H9 (cell line): ENCODE measurements at places on chromosomes 7 and 10. TPM values are rescaled to one million over a fixed set of nuclear protein-coding genes. Genes with fewer than 3 reads are reported as not detected.
A peak's percentile ranks its signal among the peaks of the same experiment; 100 is the strongest.

DNA sequence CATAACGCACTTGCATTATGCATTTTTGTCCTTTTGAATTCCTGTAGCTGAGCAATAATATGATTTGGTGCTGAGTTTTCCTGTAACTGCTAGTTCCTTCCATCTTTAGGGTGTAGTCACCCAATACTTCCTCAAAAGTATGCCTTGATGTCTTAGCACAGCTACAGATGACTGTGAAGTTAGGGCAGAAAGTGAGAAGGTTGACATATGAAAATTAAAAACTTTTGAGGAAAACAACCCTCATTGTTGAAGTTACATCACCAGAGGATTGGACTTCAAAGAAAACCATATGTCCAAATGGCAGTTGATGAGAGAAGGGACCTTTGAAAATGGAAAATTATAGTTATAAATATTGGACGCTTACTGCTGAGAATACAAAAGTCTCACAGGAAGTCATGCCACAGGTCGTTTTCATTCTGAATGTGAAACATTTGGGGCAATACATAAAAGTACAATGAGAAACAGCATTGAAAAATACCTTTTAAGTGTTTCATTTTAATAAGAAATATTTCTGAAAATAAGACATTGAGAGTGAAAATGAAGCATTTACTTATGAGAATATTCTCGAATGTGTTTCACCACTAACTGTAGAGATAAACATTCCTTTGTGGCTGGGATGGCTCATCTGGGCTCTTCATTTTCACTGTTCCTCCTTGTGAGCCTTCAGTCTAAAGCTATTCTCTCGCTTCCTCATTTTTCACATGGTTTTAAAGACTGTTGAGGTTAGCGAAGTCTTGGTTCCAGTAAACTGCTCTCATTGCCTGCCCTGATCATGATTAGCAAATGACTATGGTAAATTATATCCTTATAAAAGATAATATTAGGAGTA is 61.4 kb upstream of the NME8 start:
- no peak for DNase-seq

GRCh38 chr10:28503114-28503513 is 29.8 kb upstream of the WAC start:
- no peak for DNase-seq

The GJD4 gene
- total RNA-seq, result not detected in 2 replicates

- no peak for DNase-seq
Observed at GRCh38 chr7:121369462-121369861, 26.6 kb downstream of the FAM3C start.

GRCh38 chr10:74988054-74988775 is 123.2 kb upstream of the SAMD8 start:
- DNase-seq, result no peak

- DNase-seq, result no peak
Observed at GRCh38 chr7:147523056-147523455, 1067.5 kb upstream of the C7orf33 start.

- DNase-seq, result no peak
Observed at GRCh38 chr10:133022776-133023100, 65.0 kb upstream of the ADGRA1 start.

The NXPH1 gene
- total RNA-seq, result 0.11 and 0.15 TPM in 2 replicates

GRCh38 chr7:22942191-22942590 is 71.7 kb downstream of the HYCC1 start:
- DNase-seq, result no peak

GRCh38 chr7:107049971-107050532 is 5.5 kb downstream of the PRKAR2B start:
- DNase-seq, result no peak

DNA sequence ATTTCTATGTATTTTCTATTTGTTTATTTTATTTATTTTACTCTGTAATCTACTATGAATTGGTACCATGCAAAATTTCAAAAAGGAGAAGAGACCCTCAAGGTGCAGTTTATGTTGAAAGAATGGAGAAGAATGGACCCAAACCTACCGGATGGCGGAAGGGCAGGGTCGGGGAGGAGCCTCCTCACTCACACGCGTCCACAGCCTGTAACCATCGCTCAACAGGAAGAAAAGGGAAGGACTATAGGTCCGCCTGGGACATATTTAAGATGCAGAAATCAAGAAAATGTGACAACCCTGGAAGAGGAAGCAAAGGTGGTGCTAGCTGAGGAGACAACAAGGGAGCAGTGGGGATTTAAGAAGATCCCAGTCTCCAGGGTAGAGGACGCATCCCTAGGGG is 158.4 kb downstream of the COBL start:
- no peak for DNase-seq

The NUTM2E gene
- total RNA-seq, result 0.11 TPM in 1 of 2 replicates, not detected in the other

- DNase-seq, result peak; percentile 75
Observed at GRCh38 chr7:98168181-98168903, 42.9 kb upstream of the BHLHA15 start.

- no peak for DNase-seq
Observed at GRCh38 chr10:131746785-131747184, 154.0 kb upstream of the PPP2R2D start.

DNA sequence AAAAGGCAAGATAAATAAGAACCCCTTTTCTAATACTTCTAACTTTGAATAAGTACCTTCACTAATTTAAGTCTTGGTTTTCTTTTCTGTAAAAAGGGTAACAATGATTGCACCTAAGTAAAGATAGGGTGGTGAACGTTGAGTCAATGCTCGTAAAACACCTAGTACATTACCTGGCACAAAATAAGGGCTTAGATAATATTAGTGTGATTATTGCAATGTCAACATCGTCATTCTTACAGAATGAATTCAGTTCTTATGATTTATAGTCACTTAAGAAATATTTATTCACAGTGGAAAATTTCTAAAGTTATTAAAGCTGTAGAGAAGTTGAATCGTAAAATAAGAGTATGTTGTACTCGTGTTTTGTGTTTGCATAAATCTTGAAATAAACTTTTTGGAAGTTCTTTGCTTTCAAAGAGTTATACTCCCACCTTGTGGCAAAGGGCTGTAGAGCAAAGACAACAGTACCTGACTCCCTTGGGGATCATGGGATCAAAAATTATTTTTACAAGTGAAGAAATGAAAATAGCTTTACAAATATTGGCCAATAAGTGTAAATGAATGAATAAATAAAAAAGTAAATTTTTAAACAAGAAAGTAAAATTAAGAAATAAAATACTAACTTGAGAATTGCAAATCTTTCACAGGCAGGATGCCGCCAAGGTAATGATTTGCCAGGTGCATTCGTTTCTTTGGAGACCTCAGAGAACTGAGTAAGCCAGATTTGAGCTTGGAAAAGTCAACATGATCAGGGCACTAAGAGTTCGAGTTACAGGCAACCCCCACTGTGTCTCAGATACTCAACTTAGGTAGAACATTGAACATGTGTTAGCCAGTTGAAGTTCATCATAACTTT is 285.8 kb upstream of the CACNA2D1 start:
- no peak for DNase-seq

The GFRA1 gene
- total RNA-seq, result 0.24 and 0.59 TPM in 2 replicates

- DNase-seq, result no peak
Observed at GRCh38 chr10:74063256-74063655, 65.3 kb downstream of the VCL start.

- no peak for DNase-seq
Observed at GRCh38 chr10:86225103-86225782, 141.4 kb downstream of the GRID1 start.

The CCDC7 gene
- total RNA-seq, result 1.1 and 1.6 TPM in 2 replicates

DNA sequence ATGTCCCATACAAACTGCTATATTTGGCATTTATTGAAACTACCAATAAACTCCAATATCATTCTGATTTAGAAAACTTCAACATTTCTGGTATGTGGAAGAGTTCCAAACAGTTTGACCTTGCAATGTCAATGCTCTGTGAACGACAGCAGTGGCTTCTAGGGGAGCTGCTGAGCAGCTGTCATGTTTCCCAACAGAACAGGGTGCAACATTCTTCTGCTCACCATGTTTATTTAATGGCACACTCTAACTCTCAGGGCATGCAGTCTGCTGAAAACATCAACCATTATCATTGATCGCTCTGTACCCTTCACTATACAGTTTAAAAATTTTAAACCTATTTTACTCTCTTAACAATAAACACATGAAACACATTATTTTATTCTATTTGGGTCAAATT is 25.9 kb downstream of the LMOD2 start:
- no peak for DNase-seq

- no peak for DNase-seq
Observed at GRCh38 chr7:100678291-100678984, 4.9 kb downstream of the GNB2 start.

GRCh38 chr7:7443806-7444350 is 91.8 kb downstream of the COL28A1 start:
- DNase-seq, result no peak
